Mesenteric fat pad (tissue), 1 donor: ENCODE measurements at places on chromosomes 5 and 9. TPM values are rescaled to one million over a fixed set of nuclear protein-coding genes. Genes with fewer than 3 reads are reported as not detected.

DNA sequence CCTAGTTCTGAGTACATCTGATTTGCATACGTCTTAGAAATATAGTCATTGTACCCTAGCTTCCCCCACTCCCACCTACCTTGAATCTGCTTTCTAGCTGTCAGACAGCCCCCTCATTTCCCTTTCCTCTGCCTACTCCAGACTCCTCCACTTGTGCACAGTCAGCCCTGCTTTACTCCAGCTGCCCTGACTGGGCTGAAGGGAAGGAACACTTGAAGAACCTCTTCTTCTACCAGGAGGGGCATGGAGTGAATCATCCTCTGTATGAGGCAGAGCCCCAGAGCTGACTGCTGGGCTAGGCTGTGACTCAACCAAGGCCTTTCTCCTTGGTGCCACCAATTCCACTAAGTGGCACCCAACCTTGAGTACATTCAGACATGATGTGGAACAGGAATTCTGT is 18.1 kb upstream of the ZFR start:
- DNase-seq, result no peak

The GFI1B gene
- not detected for total RNA-seq

- no peak for DNase-seq
Observed at GRCh38 chr5:78905084-78905938, 79.8 kb downstream of the ARSB start.

- peak; percentile 35 for DNase-seq
Observed at GRCh38 chr9:97735070-97735600, 38.0 kb upstream of the XPA start.

The ANXA1 gene
- total RNA-seq, result 1,420 TPM

- DNase-seq, result no peak
Observed at GRCh38 chr9:124778575-124779367, 1.8 kb downstream of the OLFML2A start.

- DNase-seq, result peak; percentile 90
Observed at GRCh38 chr9:121286973-121287741, 19.2 kb downstream of the GSN start.
